CD4-positive, alpha-beta T cell treated with Interleukin-10 for 1 hour (primary cell): ENCODE measurements at places on chromosomes 1 and 21.

GRCh38 chr1:184283999-184284398 lies 102.8 kb upstream of the C1orf21 start:
- no peak for DNase-seq

DNA sequence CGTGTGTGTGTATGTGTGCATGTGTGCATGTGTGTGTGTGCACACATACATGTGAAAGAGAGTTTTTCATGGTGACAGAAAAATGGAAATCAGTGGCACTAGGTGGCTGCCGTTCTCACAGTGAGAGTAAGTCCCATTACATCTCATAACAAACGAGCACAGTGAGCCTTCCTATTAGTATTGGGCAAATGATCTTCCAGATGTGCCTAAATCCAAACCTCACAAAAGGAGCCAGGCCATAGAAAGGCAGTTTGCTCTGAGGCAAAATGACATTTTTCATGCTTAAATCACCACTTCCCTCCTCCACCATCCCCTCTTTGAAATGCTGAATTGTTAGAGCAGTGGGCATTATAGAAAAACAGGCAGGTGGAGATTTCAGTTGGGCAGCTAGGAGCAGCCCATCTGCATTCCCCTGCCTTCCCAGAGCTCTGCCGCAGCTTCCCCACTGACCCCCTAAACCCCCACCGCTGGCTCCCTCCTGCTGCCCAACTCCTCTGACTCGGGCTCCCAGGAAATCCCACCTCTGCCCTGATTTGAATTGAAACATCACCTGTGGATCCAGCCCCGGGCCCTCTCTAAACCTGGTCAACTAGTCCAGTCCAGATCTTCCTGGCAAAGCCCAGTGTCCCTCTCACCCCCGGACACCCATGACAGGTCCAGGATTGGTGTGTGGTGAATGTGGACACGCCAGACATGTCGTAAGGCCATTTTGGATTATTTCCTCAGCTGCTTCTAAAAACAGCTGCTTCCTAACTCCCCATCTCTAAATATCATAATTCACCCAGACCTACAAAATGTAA lies 190.5 kb downstream of the SEC16B start:
- DNase-seq, result no peak

GRCh38 chr1:44499306-44499705 lies 94.3 kb downstream of the RNF220 start:
- DNase-seq, result no peak

DNA sequence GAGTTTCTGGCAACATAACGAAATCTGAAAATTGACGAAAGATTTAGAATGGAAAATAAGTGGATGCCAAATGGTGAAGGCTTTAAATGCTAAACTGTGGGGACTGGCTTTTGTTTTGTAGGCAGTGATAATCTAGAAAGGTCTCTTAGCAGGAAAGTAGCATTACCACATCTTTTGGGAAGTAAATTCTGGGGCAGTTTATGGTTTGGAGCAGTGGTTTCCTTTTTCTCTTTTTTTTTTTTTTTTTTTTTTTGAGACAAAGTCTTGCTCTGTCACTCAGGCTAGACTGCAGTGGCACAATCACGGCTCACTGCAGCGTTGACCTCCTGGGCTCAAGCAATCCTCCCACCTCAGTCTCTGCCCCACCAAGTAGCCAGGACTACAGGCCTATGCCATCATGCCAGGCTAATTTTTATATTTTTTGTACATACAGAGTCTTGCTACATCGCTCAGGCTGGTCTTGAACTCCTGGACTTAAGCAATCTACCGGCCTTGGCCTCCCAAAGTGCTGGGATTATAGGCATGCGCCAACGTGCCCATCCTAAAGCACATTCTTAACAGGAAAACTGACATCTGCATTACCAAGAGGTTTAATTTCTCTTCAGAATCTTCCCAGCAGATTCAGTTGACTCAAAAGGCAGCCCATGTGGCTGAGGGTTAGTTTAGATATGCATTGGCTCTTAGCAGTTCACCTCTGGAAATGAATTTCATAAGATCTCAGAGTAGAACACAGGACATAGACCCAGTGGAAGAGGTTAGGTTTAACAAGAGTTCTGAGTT lies 32.9 kb downstream of the C21orf91 start:
- no peak for DNase-seq

GRCh38 chr1:83815330-83815729 lies 183.6 kb downstream of the TTLL7 start:
- no peak for DNase-seq

GRCh38 chr1:206804156-206804737 lies 32.0 kb upstream of the IL10 start:
- DNase-seq, result no peak

- DNase-seq, result no peak
Measured at GRCh38 chr1:173020138-173020750, 30.5 kb downstream of the TNFSF18 start.

GRCh38 chr1:183070923-183071618 lies 47.9 kb downstream of the LAMC1 start:
- DNase-seq, result no peak

- DNase-seq, result no peak
Measured at GRCh38 chr1:230828421-230828820, 39.9 kb downstream of the C1orf198 start.

GRCh38 chr1:112464501-112464900 lies 44.3 kb upstream of the WNT2B start:
- no peak for DNase-seq

- DNase-seq, result no peak
Measured at GRCh38 chr1:153922076-153922971, 448 bp downstream of the GATAD2B start.

- no peak for DNase-seq
Measured at GRCh38 chr1:222781251-222781650, 33.6 kb upstream of the DISP1 start.

DNA sequence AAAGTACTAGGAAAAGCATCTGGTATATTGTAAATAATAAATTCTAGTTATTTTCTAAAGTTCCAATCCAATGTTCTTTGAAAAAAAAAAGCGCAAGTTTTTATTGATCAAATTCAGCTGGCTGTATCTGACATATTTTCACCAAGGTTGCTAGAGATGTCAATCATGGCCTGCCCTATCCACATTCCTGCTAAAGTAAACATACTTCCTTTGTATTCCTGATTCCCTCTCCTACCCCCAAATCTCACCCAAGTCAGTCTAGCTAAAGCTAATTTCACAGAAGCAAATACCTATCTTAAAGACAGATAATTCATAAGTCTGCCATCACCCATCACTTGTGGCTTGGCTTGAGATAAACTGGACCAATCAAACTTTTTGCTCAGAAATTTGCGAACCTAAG lies 21.3 kb downstream of the ANKRD13C start:
- DNase-seq, result no peak

DNA sequence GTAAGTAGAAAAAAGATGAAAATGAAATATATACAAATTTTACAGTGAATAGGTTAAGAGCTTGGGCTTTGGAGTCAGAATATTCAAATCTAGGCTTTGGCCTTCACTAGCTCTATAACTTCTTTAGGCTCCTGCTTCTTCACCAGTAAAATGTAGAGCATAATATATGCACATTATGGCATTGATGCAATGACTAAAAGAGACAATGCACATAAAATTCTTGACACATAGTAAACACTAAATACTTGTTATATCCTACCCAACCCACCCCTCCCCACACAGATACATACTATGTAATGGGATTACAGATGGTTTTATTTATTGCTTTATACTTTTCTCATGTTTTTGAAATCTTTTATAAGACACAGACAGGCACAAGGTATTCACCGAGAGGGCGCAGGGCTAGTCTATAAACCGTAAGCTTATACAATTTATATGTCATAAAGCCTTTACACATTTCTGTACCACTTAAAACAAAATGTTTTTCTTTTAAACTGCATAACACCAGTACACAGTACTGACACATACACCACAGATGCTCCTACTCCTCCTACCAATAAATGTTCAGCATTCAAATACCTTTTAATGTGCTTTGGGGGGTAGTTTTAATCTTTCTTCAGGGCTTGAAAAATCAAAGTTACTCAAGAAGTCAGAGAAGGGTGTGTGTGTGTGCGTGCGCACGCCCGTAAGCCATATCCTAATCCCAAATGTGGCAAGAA lies 109.8 kb downstream of the ACBD6 start:
- DNase-seq, result no peak

- DNase-seq, result no peak
Measured at GRCh38 chr1:236338096-236338495, 56.0 kb upstream of the EDARADD start.

DNA sequence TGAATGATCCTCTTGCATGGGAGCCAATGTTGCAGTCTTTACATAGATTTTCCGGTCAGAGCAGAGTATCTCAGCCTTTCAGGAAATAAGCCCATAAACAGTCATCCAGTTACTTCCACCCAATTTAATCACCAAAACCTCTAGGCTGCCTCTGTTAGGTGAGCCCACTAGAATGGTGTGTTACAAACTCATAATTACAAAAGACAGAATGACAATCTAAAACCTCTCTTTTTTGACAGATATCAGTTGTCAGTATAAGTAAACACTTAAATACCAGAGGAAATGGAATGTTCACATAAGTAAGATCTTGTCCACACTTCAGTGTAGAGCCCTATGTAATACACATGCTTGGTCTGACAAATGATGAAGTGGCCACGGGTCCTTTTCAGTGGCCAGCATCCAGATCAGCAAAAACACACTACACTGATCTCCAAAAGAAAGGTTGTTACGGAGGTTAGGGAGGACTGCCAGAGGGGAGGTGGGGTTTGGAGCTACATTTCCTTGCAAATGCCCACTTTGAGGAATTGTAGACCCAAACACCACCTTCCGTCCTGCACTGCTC lies 71.3 kb upstream of the FBXO28 start:
- no peak for DNase-seq

GRCh38 chr1:112358061-112358770 lies 37.8 kb upstream of the CTTNBP2NL start:
- no peak for DNase-seq

DNA sequence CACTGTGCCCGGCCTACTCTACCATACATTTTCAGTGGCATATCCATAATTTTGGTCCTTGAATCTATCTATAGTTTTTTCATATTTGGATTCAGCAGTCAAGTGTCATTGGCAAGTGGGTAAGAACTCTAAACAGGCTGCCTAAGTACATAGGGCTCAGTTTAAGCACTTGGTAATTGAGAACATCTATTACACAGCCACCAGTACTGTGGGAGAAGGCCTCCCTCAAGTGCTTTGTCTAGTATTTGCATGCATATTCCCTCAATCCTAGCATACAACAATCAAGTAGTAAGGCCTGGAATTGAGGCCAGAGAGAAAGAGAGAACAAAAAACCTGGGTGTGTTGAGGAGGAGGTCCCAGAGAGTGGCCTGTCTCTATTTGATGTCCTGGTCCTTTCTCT lies 325.2 kb downstream of the USP25 start:
- no peak for DNase-seq

DNA sequence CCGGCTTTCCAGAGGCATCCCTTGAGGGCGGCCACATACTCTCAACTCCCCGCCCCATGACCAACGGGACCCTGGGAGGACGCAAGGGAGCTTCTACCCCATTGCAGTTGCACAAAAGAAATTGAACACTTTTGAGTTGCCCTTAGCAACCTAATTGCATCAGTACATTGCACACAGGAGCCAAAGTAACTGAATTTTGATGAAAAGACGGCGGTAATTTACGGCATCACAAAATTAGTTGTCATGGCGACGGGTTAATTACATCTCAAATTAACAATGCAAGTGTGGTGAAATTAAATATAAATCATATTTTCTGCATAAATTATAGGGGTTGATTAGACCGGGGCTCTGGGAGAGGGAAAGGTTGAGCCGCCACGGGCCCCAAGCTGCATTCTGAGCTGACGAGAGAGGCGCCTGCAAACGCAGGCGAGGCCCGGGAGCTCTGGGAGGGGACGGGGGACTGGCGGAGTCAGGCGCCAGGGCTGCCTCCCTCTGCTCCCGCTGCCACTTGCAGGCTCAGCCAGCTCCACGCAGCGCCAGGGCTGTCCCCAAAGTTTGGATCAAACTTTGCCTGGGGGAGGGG lies 61.4 kb downstream of the CASZ1 start:
- DNase-seq, result no peak

GRCh38 chr1:185325413-185325812 lies 8.4 kb upstream of the IVNS1ABP start:
- DNase-seq, result no peak

DNA sequence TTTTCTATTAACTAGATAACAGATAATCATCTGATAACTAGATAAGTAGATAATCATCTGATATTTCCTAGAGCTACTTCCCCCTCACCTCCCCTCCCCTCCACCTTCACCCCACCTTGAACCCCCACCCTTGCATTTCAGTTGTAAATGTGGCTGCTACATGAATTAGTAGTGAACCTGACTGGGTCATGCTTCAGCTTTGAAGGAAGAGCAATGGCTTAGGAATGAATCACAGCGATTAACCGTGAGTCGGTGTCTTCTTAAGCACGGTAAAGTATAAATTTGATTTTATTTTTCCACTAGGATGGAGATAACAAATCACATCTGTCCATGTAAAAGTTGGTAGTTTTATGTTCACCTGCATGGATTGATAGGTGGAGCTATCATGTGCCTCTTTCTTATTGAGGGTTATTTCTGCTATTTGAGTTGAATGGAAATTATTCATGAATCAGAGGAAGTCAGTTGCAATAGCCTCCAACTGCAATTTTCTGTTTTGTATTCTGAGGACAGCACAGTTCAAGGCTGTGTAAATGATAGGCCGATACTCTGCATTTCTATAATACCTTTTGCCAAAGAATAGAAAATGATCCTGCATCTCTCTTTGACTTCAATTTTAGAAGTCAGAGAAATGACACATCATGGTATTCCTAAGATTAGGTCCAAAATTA lies 235.0 kb downstream of the PTGER3 start:
- no peak for DNase-seq

DNA sequence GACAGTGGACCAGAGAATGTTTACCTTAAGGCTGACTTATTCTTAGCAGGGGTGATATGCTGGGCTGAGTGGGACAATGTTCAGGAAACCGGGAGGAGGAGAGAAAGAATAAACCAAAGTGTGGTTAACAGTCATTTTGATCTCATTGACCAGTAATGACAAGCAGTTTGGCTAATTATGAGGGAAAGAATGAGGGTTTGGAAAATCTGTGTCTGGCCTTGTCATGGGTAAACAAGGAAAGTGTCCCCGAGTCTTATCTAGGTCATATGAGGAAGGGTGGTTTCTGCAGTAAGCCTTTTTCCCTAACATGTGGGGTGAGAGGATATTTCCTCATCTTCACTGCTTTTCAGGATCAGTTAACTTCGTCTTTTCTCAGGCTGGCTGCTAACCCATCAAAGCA lies 155.0 kb downstream of the TPR start:
- no peak for DNase-seq

DNA sequence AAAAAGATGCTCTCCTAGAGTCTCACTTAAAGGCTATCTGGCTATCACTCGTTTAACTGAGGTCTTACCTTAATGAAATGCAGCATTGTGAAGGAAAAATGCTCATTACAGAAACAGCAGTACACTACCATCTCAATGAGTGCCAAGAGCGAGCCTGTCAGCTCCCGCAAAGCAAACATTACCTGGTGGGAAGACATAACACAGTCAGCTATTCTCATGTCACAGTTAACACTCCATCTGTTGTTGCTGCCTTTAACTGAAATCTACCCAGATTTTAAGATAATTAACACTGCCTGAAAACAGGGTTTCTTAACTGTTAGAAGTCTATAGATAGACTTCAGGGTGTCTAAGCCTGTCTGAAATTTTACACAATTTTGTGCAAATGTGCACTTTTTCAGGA lies 39.1 kb downstream of the PCSK9 start:
- DNase-seq, result no peak
